Stimulated activated CD4-positive, alpha-beta T cell treated with anti-CD3 and anti-CD28 coated beads, Interleukin-15, amount 100 ng/mL, for 24 hours (primary cell): ENCODE measurements at places on chromosomes 4 and X.

- no peak for DNase-seq
These were observed 32.0 kb downstream of the ABCE1 start for GRCh38 chr4:145130130-145130529.

DNA sequence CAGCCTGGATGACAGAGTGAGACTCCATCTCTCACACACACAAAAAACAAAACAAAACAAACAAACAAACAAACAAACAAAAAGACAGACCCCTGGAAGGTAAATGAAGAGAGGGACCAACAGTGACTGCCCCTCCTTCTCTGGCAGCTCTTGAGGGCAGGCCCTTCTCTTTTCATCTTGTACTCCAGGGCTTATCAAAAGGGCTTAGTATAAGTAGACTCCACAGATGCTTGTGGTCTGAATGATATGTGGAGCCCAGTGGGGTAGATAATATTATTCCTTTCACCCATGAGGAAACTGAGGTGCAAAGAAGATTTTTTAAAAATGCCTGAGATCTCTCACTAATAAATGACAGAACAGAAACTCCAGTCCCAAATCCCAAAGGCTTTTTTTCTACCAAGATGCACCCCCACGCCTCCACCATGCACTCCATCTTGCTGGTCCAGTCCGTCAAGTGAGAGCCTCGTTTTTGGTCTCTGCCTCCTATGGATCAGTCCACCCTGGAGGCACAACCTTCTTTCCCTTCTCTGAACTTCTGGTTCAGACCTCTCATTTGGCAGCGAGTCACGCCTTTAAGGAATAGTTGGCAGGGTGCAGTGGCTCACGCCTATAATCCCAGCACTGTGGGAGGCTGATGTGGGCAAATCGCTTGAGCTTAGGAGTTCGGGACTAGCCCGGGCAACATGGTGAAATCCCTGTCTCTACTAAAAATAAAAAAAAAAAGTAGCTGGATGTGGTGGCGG, 17.0 kb upstream of the CHRNA9 start:
- no peak for DNase-seq

GRCh38 chr4:3655963-3656362, 110.2 kb upstream of the ADRA2C start:
- no peak for DNase-seq

DNA sequence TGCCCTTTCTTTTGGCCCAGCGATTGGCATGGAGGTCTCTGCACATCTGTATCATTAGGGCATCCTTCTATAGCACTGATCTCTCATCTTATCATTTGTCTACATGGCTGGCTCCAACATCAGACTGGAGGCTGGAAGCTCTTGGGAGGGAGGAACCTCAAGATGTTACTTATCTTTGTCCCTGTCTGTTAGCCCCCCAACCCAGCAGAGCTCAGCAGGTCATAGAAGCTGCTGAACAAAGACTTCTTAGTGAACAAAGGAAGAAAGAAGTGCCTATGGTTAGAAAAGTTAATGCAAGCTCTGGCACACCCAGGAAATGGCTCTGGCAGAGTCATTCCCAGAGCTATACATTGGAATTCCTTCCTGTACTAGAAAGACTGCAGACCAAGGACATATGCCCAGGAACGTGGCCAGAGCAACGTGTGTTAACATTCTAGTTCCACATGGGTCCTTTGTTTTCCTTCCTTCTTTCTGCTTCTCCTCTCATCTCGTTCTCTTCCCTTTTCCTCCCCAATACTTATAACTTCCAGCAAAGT, 74.0 kb downstream of the SEL1L3 start:
- no peak for DNase-seq

- DNase-seq, result no peak
These were observed 39.2 kb upstream of the GPC4 start for GRCh38 chrX:133454491-133454914.
